Activated CD4-positive, alpha-beta memory T cell treated with anti-CD3 and anti-CD28 coated beads, Interleukin-2, amount 10 ng/mL, durations not matched to agents 7 days and 5 days (primary cell): ENCODE measurements at places on chromosomes 13 and 19. TPM values are rescaled to one million over a fixed set of nuclear protein-coding genes. Genes with fewer than 3 reads are reported as not detected.
A peak's percentile ranks its signal among the peaks of the same experiment; 100 is the strongest.

The NFIX gene
- 0.05 TPM for total RNA-seq

The MOB3A gene
- 242 TPM for total RNA-seq

The COL4A1 gene
- not detected for total RNA-seq

The YJEFN3 gene
- total RNA-seq = 8.2 TPM

The TPTE2 gene
- total RNA-seq = 0.30 TPM

The ACP7 gene
- not detected for total RNA-seq

The FLT1 gene
- total RNA-seq = 2.5 TPM

The EDNRB gene
- total RNA-seq = not detected

GRCh38 chr13:50400035-50400726 is 384.9 kb downstream of the KCNRG start:
- DNase-seq = no peak

DNA sequence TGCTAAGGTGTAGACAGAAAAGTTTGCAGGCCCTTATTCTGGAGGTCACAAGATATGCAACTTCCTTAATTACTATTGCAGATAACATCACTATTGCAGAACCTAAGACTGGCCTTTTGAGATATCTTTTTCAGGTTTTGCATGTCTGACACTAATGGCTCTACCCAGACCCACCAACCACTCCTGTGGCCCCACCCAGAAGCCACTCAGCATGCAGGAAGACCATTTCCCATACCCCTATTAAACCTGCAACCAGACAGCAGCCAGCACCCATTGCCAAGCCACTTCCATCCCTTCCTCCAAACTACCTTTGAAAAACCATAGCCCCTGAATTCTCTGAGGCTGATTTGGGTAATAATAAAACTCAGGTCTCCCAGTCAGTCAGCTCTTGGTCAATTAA is 297.6 kb downstream of the SLITRK6 start:
- no peak for DNase-seq

GRCh38 chr13:34862716-34863115 is 79.4 kb upstream of the NBEA start:
- no peak for DNase-seq

DNA sequence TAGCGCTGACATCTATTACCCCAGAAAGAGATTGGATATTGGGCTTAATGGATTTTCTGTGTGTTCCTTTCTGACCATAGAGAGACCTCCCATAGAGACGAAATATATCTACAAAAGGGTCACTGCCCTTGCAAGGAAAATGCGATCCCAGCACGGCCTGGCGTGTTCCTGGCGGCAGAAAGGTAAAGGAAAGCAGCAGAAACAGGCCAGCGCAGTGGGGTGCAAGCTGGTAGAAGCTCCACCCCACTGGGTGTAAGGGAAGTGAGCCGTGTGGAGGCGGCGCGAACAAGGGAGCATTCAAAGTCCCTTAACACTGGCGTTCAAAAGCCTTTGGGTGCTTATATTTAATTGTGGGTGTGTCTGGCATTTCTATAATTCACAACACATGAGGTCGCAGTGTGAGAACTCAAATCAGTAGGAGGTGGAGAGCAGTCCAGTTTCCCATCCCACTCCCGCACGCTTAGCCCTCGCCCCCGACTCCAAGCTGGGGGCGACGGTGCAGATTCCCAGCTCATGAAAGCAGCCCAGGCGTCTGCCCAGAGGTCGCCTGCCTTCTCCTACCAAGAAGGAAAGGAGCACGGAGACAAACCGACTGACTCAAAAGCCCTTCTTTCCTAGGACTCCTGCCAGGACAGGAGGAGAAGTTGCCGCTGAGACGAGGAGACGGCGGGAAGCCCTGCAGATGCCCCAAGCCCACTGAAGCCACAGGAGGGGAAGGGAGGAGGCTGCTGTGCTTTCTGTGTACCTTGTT is 478.4 kb downstream of the FOXO1 start:
- DNase-seq = peak; percentile 69

DNA sequence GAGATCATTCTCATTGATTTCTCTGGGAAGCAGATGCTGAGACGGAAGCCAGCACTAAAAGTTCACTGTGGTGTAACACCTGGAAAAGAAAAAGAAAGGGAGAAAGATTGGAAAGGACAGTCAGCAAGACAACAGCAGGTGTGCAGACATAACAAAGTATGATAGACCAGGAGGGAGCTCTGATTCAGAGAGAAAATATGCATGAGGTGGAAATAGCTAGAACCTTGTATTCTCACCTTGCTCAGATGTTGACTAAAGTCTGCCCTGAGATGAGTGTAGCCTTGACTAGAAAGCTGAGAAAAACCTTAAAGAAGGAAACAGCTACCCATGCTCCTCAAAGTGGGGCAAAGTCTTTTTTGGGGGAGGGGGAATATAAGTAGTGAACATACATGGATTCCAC is 1711.8 kb downstream of the EFNB2 start:
- DNase-seq = no peak

- DNase-seq = no peak
These were observed 14.5 kb downstream of the IPO5 start for GRCh38 chr13:97967948-97968347.

- DNase-seq = peak; percentile 71
These were observed 74.9 kb upstream of the WASF3 start for GRCh38 chr13:26482451-26483197.

DNA sequence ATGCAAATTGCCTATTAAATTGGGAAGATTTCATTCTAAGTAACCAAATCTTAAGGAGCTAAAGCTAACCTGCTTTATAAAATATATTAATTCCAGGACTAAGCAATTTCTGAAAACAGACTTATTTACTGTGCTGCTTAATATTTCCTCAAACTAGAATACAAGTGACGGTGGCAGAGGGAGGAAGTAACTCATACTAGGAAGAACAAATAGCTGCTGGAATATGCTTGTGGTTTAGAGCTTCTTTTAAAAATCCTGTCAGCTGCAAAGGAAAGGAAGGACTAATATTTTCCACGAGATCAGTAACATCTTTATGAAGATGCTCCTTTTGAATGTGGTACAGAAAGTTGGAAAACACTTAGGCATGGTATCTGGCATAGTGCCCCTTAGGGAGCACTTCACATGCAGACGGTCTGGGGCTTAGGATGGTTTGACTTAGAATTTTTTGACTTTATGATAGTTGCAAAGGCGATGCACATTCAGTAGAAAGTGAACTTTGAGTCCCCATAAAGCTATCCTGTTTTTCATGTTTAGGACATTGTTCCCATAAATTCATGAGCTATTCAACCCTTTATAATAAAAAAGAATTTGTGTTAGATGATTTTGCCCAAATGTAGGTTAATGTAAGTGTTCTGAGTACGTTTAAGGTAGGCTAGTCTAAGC is 3.4 kb upstream of the HNRNPA1L2 start:
- DNase-seq = no peak

DNA sequence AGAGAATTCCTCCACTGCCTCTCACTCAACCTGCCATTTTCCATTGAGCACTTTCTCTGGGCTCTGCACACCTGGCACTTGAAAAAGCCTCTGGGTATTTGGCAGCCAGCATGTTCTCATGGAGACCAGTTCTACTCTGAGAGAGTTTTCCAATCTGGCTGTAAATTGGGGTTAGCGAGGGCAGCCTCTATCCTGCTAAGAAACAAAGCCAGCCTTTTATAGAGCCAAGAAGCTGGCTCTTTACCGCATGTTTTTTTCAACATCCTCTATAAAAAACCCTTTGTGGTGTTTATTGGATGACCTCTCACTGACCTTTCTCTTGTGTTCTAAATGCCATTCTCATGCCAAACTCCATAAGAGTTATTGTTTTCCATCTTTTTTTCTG is 52.6 kb upstream of the RCBTB2 start:
- DNase-seq = no peak

DNA sequence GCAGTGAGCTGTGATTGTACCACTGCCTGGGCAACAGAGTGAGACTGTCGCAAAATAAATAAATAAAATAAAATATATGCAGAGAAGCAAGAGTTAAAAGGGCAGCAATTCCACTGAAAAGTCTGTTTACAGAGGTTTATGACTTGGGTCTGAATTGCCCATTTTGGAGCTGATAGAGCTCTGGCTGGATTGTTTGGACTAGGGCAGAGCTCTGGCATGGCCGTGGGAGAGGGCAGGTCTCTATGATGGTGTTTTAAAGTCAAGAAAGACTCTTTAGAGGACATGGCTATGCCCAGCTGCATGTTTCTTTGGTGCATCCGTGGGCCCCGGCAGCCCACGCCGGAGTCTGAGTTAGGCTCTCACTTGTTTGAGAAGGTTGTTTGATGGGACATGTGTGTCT is 64.6 kb upstream of the C1QTNF9 start:
- no peak for DNase-seq

- DNase-seq = no peak
These were observed 145.1 kb downstream of the TSHZ3 start for GRCh38 chr19:31204115-31204514.

GRCh38 chr13:45628094-45628493 is 12.6 kb upstream of the ERICH6B start:
- DNase-seq = no peak

GRCh38 chr19:13171146-13171545 is 20.9 kb downstream of the IER2 start:
- DNase-seq = no peak

DNA sequence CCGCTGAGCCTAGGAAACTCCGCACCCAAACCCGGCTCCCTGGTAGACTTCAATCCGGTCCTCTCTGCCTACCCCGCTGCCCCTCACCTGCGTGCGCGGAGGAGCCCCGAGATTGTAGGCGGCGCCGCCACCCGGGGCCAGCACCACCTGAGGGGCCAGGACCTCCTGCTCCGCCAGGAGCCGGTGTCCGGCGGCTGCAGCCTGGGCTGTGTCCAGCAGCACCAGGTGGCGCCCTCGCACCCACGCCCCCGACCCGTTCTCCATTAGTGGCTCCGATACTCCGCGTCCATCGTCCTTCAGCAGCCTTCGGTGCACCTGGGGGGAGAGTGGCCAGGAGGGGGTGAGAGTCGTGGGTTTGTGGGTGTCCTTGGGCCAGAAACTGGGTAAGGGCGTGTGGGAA is 18.5 kb downstream of the MAN2B1 start:
- no peak for DNase-seq

DNA sequence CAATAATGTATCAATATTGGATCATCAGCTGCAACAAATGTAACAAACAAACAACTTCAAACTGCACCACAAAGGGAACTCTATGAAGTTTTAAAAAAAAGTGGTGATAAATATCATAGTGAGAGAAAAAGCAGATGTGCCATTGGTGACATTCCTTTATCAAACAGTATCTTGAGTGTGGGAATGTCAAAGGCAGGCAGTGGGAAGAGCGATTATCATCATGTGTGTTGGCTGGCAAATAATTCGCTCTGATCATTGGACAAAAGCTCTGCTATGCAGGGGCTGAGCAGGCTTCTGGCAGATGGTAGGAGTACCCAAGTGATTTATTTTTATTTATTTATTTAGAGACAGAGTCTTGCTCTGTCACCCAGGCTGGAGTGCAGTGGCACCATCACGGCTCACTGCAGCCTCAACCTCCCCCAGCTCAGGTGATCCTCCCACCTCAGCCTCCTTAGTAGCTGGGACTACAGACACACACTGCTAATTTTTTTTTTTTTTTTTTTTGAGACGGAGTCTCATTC is 55.9 kb upstream of the RANBP3 start:
- DNase-seq = no peak

DNA sequence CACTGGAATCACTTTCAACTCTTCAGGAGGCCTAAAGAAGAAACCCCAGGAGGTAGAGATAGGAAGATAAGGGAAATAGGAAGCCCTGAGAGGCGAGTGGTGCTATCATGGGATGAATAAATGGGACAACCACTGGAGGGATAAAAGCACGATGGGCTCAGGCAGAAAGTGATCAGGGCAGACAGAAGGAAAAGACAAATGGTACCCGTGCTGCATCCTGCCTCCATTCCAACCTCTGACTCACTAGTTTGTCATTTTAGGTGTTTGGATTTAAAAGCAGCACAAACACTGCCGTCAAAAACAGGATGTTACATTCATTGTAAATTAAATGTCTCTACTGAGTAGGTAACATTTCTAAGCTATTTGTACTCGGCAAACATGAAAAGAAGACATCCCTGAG is 314.3 kb upstream of the HTR2A start:
- no peak for DNase-seq
